ENCODE measurements at places on chromosomes 7 and 10. TPM values are rescaled to one million over a fixed set of nuclear protein-coding genes. Genes with fewer than 3 reads are reported as not detected.

DNA sequence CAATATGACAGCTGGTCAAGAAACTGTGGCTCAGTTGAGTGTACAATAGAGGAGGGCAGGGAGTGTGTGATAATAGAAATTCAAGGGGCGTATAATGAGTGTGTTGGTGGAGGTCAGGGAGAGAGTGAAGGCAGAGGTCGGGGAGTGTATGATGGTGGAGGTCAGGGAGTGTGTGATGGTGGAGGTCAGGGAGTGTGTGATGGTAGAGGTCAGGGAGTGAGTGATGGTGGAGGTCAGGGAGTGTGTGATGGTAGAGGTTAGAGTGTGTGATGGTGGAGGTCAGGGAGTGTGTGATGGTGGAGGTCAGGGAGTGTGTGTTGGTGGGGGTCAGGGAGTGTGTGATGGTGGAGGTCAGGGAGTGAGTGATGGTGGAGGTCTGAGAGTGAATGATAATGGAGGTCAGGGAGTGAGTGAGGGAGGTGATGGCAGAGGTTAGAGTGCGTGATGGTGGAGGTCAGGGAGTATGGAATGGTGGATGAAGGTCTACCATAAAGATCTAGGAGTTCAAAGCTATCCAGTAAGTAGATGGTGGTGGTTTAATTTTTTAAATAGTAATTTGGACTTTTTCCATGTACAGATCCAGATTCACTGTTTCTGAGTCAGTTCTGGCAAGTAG is 57.7 kb upstream of the TNS3 start:
- DNase-seq = no peak

DNA sequence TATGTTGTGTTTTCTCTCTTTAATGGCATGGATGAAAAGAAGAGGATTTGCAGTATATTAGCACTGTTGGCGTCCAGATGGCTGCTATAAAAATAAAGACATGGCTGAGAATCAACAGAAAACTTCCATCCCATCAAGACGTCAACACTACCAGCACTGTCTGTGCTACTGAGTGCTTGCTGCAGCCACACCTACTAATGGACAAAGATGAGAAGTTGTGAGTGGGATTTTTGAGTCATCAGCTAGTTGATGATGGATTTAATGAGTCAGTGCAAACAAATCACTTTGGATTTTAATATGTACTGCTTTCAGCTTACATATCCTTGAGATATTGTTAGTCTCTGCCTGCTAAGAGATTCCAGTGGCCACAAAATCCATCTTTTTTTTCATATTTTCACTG is 631.0 kb upstream of the ANKRD30A start:
- no peak for DNase-seq

Gene HOXA13
- total RNA-seq = not detected

GRCh38 chr7:104677587-104677986 is 336.4 kb upstream of the KMT2E start:
- DNase-seq = no peak

DNA sequence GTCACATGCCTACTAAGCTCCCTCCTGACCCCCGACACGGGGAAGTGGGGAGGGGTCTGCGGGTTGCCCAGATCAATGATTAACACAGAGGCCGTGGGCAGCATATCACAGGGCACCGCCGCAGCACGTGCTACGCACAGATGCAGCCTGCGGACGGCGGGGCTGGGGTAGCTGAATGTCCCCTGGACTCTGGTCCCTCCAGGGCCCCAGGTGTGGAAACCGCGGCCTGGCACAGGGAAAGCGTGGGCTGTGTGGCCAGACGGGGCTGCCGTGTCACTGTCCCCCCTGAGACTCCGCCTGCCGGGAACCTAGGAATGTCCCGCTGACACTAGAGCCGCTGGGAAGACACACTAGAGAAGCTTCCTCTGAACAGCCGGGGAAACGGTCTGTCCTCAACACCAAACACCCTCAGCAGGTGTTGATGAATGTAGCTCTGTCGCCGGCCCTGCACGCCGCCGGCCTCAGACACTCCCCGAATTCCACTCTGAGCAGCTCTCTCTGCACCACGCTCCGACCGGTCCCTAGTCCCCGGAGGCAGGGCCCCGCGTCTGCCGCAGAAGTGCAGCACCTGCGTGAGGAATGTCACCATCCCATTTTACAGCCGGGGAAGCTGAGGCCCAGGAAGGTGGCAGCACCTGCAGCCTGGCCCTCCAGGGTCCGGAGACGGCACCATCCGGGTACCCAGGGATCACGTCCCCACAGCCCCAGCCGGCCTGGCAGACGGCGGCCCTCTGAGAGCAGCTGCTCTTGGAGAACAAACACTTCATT is 33.4 kb upstream of the PDGFA start:
- no peak for DNase-seq

GRCh38 chr10:29982997-29983648 is 76.3 kb downstream of the JCAD start:
- no peak for DNase-seq

Gene NUTM2D
- 1.9 TPM for total RNA-seq

DNA sequence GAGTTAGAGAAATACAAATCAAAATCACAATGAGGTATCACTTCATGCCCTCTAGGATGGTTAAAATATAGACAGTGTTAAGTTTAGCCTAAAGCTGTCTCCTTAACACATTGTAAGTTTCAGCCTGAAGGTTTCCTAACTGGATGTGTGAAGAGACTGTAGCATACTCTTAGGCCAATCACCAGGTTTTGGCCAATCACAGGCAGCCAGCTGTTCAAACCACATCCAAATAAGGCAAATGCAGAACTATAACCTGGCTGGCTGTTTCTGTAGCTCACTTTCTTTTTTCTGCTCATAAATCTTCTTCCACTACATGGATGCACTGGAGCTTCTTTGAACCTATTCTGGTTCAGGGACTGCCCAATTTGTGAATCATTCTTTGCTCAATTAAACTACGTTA is 19.7 kb downstream of the ESYT2 start:
- no peak for DNase-seq

DNA sequence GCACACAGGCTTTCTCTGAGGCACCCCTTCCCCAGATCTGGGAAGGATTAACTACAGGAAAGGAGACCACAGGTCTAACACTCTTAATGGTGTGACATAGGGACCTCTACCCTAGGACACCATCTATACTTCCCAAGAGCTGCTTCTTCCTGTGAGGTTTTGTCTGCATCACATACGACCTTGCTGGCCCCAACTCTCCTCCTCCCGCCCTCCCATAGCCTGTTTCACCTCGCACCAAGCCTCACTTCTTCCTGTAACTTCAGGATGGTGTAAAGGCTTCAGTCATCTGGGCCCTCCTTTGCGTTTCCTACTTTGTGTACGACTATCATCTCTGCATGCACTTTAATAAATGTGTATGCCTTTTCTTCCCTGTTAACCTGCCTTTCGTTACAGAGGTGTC is 274.3 kb downstream of the KLF6 start:
- DNase-seq = no peak

DNA sequence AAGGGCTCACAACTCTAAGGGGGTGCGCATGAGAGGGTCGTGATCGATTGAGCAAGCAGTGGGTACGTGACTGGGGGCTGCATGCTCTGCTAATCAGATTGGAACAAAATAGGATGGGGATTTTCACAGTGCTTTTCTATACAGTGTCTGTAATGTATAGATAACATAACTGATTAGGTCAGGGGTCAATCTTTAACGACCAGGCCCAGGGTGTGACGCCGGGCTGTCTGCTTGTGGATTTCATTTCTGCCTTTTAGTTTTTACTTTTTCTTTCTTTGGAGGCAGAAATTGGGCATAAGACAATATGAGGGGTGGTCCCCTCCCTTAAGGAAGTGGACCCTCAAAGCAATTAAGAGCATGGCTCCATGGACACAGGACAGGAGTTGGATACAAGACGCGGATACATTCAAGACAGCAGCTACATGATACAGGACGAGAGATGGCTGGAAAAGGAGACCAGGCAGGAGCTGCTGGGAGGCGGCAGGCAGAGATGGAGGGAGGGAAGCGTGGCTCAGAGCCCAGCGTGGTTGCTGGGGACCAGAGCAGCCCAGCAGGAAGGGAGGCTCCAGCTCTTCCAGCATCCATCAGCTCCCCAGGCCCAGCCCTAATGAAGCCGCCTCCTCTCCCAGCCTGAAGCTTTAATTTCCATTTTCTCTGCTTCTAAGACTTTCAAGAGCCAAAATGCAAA is 31.6 kb downstream of the GSDME start:
- DNase-seq = no peak

Gene HOXA5
- total RNA-seq = not detected

Gene HACD1
- total RNA-seq = 2.6 TPM

DNA sequence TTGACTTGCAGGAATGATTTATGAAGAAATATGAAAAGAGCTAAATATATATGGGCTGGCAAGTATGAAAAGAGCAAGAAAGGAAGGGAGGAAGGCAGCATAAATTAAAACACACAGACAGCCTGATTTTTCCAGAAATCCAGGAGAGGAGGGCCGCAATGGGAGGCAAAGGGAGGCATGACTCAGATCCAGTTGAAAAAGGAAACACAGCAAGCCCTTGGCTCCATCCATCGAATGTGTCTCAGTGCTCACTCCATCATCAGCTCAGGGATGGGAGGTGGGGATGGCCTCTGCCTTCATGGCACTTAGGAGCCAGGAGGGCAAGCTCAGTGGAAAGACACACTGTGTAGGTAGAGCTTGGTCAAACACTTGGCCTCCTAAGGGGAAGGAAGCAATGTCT is 75.7 kb upstream of the PDZD8 start:
- DNase-seq = no peak

DNA sequence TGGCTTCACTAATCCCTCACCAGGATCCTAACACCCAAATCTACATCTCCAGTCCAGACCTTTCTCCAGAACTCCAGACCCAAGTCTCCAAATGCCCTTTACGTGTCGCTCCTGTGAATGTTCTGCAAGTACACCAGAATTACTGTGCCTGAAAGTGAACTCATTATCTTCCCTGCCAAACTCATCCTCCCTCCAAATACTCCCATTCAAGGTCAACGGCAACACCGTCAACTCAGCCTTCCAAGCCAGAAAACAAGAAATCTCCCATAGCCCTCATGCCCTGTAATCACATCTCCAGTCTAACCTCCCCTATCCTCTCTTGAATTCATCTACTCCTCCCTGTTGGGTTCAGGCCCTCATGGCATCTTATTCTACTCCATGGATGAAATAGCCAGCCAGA is 12.3 kb downstream of the CREB3L2 start:
- DNase-seq = no peak

GRCh38 chr7:128795129-128795528 is 3.4 kb downstream of the CCDC136 start:
- no peak for DNase-seq

DNA sequence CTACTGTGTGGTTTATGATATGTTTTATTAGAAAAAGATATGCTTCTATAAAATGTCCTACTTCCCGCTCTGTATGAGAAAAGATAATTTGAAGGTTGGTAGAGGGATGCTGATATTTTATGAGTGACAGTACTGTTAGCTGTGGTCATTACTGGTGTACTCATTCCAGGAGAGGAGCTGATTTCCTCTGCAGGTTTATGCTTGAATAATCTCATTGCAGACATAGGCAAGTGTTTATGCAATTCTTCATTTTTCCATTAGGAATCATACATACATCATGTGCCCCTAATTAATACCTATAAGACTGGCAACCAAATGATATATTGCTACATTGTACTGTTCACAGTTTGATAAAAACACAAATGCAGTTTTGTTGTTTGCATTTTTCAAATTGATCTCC is 269.4 kb downstream of the MALRD1 start:
- no peak for DNase-seq

Gene HKDC1
- total RNA-seq = not detected

- no peak for DNase-seq
These were observed 742.3 kb downstream of the TYW1 start for GRCh38 chr7:67738958-67739357.

GRCh38 chr10:8817299-8817698 is 762.8 kb downstream of the GATA3 start:
- DNase-seq = no peak

DNA sequence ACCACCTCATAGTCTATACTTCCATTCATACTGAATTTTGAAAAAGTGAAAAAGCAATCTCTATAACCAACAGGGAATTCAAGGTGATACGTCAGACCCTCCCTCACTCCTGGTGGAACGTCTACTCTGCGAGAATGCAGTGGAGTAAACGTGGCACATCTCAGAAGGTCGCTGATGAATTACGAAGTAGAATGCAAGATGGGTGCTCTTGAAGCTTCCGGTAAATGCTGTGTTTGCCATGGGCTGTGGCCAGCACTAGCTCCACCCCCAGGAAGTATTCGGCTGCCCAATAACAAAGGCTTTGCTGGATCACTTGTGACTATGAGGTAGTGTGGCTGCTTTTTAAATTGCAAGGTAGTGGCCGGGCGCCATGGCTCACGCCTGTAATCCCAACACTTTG is 226.0 kb downstream of the PRPF18 start:
- no peak for DNase-seq

Gene POLR2J2
- total RNA-seq = 29.2 TPM

DNA sequence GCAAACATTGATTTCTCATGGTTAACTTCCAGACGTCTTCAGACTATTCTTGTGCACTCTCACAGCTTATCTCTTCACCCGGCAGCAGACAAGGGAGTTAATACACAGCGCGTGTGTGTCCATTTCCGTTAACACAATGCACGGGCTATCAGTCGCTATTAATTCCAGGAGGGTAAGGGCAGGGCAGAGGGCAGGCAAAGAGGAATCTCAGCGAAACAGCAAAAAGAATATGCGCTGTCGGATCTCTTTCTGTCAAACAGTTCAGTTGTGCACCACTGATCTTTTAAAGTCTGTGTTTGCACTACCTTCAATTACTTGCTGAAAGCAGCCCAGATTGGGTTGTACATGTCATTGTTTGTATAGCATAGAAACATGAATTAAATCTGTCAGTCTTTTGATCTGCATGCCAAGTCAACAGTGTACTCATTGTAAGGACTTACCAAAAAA is 41.1 kb upstream of the CABCOCO1 start:
- DNase-seq = no peak

DNA sequence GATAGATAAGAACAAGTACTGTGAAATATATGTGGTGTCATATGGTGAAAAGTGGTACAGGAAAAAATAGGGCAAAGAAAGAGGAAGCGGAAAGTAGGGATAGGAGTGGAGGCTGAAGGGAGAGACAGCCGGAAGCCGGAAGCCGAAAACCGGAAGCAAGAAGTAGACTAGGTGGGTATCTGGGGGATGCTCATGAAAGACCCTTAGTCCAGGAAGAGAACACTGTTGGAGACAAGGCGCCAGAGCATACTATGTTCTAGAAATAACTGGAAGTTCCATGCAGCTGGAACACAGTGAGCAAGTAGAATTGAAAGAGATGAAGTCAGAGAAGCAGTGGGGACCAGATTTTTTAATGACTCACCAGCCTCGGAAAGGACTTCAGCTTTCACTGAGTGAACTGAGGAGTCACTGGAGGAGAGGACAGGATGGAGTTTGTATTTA is 22.5 kb downstream of the ST8SIA6 start:
- DNase-seq = no peak

- DNase-seq = no peak
These were observed 51.0 kb downstream of the SKAP2 start for GRCh38 chr7:26813432-26813831.

Gene GRM3
- total RNA-seq = not detected

Gene INSYN2A
- not detected for total RNA-seq

Gene KEL
- total RNA-seq = 0.37 TPM
